T-helper 22 cell (primary cell): ENCODE measurements at places on chromosomes 5 and 9.

DNA sequence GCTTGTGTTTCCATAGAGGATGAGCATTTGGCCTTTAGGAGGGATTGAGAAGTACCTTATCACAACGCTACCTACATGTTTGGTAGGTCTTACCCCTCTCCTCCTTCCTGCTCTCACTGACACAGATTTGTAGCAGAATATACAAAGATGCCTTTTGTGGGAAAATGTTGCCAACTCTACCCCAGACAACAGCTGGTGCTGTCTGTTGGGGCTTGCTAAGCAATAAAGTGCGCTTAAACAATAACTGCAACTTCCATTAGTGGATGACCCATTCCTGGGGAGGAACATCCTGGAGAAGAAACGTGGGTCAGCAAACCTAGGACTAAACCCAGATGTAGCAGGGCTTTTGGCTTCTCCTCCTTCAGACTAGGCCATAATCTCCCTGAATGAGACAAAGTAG is 174.3 kb downstream of the EFNA5 start:
- no peak for DNase-seq

DNA sequence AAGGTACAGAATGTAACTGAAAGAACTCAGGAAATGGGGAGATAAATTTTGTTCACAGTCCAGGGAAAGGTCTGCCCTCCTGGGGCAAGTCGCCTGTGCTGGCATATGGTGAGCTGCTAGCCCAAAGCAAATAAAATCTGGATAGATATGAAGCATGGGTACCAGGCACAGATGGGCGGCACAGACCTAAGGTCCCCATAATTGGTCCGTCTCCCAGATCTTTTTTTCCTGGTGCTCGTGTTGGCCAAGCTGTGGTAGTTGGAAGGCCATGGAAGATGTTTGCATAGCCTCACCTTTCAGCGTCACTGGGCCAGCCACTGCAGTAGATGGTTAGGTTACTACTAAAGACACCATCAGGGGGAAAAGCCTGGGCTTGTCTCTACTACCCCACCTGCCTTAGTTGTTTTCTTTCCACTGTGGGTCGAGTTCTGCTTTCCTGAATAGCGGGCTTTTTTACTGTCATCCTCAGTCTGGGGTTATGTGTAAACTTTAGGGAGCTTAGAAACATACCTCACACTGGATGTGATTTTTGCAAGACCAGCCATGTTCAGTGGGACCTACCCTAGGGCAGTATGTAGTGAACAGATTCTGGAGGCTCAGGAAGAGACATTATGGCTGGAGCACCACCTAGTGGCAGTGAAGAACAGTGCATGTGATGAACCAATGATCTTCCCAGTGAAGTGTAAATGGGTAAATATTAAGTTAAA is 24.2 kb upstream of the GLRX start:
- peak; percentile 29 for DNase-seq

GRCh38 chr5:178475422-178475821 is 114.8 kb downstream of the COL23A1 start:
- DNase-seq, result no peak

DNA sequence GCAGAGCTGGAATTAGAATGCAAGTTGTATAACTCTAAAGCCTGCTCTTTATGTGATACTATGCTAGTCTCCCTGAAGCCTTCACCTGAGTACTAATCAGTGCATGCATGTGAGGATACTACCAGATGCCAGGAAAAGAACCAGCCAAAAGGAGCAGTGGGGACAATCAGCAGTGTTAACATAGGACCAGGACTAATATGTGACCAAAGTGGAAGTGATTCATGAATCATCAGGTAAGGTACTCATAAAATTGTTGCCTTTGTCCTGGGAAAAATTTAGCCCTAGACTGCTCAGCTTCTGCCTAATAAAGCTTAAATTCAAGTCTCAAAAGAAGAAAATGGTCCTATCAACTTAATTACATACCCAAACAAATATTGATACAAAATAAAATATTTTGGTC is 13.4 kb upstream of the TSLP start:
- no peak for DNase-seq

DNA sequence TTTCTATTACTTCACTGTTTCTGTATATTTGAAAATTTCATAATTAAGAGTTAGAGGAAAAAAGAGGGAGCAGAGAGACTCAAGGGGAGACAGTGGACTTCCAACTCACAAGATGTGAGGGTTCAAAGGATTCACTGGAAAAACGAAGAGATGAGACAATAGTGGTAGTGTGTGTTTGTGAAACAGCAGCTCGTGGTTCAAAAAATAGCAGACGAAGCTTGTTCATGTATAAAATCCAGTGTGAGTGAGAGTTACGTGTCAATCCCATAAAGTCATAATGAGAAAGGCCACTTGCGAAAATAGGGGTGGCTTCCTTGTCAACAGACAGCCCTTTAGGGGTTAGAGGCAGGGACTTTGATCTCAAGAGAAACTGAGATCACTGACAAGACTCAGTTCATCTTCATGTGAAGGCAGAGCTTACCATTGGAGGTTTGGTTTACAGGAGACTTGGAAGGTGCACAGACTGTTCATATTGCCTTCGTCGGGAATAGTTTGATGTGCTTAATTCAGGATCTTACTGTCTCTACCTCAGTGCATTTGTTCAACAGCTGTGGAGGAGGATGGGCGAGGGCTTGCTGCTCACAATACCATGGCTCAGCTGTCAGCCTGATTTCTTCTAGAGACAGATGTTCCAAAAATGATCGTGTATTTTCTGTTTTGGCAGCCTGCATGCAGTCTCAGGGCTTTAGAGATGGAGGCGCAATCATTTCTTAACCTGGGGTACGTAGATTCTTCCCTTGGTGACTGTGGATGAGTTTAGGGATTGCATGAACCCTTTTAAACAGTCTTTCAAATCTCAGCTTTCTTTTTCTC is 105.7 kb upstream of the KLF9 start:
- no peak for DNase-seq

DNA sequence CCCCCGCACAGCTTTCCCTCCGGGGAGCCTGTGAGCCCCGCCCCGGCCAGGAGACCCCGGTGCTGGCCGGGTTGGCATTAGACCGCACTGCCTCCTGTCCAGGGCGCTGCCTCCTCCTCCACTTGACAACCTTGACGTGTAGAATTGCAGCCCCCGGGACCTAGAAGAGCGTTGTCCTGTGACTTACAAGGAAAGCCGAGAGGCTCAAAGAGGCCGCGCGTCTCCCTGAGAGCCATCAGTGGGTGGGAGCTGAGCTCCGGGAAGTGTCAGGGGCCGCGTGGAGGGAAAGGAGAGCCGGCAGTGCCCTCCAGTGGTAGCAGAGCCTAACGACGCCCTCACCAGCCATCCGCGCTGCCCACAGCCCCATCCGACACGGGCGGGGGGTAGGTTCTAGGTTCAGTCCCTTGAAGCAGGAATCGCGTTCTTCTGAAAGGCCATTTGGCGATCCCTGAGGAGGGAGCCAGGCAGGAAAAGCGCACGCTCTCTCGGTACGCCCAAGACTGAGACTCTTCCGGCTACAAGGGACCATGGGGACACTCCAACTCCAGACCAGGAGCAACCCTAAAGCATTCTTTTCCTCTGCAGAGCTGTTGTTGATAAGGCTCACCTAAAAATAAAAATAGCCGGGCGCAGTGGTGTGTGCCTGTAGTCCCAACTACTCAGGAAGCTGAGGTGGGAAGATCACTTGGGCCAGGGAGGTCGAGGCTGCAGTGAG is 40.6 kb upstream of the SAP30L start:
- peak; percentile 12 for DNase-seq

DNA sequence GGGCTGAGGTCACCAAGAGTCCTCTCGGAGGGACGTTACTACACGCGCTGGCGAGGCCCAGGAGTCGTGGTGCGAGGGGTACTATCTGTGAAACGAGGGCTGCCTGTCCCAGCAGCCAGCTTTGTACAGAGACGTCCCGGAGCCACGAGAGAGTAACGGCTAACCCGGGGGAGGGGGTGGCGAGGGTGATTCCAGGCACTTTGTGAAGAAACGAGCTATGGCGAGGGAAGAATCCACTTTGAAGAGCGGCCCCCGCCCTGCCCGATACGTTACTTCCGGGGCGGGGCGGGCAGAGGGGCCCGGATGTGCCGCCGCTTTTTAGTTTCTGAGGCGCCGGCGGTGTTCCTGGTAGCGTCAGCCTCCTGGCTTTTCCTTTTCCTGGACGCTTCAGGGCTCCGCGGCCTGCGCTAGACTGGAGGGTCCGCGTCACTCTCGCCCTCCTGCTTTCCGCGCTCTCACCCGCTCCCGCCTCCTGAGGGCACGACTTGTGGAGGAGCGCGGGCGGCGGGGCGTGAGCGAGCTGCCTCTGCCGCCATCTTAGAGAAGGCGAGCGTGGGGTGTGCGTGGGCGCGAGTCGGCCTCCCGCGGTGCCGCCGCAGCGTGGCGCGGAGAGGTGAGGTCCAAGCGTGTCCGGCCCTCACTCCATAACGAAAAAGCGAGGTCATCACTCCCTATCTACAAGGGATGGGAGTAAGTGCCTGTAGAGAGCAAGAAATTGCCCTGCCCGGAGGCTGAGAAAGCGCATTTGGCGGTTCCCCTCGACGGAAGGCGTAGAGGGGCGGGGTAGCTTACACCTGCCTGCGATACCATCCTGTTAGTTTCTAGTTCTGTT is 580 bp upstream of the RFX3 start:
- peak; percentile 78 for DNase-seq

- DNase-seq, result no peak
Observed at GRCh38 chr9:71791875-71792274, 23.6 kb upstream of the CEMIP2 start.
